ENCODE measurements at places on chromosomes 5 and 9.

- no peak for DNase-seq
These were observed 602.9 kb upstream of the ST8SIA4 start for GRCh38 chr5:101505891-101506570.

DNA sequence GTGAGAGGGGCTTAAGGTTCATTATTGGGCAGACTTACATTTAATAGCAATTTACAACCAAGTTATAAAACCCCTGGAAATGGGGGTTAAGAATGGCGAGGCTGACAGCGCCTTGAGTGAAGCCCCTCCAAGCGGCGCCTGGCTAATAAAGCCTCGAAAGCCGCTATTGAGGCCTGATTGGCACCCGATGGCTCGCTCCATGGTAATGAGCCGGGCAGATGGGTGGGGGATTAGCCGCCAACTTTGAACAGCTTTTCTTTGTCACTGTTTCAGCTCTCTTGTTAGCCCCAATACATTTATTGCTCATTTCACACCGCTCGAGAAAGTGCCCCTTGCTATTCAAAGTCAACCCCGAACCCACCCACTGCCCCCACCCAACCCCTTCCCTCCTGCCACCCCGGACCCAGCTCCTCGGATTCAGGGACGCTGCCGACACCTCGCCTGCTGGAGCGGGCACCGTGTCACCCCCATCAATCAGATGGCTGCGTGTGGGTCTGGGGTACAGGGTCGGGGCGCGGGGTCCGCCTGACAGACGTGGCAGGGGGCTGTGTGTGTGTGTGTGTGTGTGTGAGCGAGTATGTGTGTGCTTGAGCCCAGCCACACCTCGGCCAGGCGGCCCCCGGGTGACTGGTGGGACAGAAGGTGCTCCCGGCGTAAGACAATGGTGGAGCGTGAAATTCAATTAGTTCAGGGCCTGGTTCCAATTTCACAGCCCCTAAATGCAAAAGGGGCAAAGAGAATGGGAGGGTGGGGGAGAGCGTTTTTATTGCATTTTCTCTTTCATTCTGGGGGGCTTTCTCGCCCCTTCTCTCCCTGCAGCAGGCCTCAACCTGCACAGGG, 34.2 kb downstream of the ASS1 start:
- no peak for DNase-seq

DNA sequence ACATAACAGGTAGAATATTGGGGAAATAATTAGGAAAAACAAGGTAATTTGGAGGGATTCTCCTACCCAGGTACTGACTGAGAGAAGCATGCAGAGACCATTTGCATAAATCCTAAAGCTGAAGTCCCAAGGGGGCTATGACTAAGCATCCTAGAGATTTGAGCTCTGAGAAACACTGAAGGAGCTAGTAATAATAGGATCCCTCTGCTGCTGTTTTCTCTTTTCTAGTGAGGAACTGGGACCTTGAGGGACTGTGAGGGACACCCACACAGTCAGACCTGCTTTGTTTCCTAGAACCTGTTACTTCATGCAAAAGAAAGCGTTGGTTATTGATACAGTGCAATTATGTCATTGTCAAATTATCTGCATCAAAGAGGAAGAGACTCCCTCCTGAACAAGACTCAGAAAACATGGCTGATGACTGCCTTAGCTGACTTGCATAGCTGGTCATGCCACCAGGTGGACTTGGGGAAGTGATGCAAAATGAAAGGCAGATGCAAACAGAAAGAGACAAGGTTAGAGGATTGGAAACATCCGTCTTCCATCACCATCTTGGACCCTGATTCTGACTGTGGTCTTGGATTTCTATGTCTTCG, 335.4 kb downstream of the NTRK2 start:
- DNase-seq, result no peak

DNA sequence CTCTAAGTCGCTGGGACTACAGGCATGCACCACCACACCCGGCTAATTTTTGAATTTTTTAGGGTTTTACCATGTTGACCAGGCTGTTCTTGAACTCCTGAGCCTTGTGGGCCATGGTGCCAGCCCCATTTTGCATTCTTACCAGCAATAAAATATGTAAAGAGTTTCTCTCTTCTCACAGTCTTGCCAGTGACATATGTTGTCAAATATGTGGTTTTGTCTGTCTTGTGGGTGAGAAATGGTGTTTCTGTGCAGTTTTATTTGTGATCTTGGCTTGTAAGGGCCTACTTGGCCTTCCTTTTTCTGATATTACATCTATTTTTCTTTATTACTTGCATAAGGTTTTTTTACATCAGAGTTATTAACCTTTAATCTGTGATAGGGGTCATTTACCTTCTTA, 47.1 kb downstream of the SPIN1 start:
- DNase-seq, result no peak

DNA sequence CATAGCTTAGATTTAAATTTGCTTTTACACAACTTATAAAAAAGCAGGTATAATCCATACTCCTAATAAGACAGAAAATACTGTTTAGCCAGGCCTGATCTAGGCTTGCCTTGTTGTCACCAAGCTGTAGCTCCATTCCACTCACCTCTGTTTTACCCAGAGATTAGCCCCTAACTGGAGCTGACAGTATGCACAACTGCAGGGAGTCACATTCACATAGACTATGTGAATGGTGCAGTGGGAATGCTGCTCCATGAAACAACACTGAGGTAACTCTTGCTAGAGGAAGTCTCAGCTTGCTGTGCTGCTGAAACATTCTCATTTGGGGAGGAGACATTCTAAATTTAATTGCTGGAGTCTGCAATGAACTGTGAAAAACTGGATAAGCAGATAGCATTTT, 209.1 kb downstream of the TMEM232 start:
- no peak for DNase-seq

GRCh38 chr9:125600194-125600593, 106.8 kb downstream of the MAPKAP1 start:
- DNase-seq, result no peak

DNA sequence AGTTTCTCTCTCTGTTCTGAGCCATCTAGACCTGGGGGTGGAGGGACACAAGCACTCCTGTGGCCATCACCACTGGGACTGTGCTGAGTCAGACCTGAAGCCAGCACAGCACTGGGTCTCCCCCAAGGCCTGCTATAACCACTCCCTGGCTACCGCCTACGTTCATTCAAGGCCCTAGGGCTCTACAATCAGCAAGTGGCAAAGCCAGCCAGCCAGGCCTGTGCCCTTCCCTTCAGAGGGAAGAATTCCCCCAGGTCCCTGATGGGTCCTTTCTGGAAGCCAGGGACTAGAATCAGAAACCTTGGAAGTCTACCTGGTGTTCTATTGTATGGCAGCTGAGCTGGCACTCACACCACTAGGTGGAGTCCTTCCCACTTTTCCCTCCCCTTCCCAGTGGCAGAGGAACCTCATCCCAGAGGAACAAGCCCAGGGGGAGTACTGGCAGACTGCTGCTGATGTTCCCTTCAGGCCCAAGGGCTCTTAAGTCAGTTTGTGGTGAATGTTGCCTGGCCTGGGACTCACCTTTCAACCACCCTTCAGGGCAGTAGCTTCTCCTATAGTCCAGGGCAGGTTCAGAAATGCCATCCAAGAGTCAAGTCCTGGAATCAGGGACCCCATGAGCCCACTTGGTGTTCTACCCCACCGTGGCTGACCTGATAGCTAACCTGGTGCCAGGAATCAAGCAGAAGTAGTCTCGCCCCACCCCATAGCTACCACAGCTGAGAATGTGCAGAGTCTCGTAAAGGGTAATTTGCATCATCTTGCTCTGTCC, 20.0 kb downstream of the JMY start:
- DNase-seq, result no peak

GRCh38 chr9:12212860-12213259, 480.3 kb upstream of the TYRP1 start:
- no peak for DNase-seq

DNA sequence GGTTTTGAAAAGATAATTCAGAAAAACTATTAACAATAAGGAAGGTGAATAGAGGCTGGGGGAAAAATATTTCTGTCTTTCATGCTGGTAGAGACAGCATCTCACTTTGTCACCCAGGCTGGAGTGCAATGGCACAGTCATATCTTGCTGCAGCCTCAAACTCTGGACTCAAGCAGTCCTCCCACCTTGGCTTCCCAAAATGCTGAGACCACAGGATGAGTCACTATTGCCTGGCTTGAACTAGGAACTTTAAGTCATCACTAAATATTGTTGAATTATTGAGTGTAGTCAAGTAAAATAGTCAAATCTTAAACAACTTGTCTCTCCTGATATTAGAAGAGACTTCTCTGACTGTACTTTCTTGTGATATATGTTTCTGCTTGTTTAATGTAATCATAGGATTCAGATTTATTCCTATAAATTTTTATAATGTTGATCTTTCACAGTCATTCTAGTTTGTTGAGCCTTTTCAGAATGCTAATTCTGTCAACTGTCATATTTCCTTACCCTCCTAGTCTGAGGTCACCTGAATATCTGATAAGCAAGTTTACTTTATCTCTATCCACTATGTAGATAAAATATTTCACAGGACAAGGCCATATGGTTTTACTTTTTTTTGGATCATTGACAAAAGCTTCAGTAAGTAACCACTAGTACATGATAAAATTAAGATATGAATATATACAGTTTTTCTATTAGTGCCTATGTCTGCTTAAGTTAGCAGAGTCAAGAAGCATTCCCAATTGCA, 1696.5 kb downstream of the MAT2B start:
- no peak for DNase-seq

GRCh38 chr9:127138444-127138843, 16.0 kb upstream of the ANGPTL2 start:
- DNase-seq, result no peak

- DNase-seq, result no peak
These were observed 137.6 kb upstream of the MAP3K1 start for GRCh38 chr5:56677690-56678305.

DNA sequence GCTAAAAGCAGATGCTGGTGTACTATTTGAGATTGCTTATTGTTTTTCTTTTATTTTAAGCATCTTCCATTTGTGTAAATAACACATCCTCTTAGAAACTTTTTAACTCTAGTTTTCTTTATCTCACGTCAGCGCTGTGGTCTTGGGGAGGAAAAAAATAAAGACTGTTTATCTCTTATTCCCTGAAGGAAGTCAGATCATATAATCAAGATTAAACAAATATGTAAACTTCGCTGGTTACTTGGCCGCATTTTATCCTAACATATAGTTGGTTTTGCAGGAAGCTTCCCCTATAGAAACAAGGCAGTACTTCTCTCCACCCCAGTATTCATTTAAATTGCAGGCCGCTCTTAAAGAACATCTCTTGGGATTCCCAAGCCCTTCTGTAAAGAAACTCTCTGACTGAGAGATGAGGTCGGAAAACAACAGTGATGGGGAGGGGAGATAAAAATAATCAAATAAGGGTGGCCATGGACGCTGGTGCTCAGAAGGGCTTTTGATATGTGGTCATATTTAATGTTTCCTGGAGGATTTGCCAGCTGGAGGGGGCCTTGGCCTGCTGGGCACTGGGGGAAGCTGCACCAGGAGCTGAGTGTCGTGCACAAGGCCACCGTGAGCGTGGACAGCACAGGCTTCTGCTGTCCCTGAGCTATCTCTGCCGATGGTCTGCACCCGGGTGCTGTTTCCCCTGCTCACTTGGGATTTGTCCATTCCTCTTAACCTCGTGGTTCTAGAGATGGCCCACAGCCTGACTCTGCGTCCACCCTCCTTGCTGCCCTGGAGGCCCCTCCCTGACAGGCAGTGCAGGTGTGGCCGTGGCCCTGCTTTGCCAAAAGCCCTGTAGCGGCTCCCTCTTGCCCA, 23.8 kb downstream of the NEURL1B start:
- no peak for DNase-seq

- no peak for DNase-seq
These were observed 297.4 kb upstream of the ZNF608 start for GRCh38 chr5:125043781-125044391.

DNA sequence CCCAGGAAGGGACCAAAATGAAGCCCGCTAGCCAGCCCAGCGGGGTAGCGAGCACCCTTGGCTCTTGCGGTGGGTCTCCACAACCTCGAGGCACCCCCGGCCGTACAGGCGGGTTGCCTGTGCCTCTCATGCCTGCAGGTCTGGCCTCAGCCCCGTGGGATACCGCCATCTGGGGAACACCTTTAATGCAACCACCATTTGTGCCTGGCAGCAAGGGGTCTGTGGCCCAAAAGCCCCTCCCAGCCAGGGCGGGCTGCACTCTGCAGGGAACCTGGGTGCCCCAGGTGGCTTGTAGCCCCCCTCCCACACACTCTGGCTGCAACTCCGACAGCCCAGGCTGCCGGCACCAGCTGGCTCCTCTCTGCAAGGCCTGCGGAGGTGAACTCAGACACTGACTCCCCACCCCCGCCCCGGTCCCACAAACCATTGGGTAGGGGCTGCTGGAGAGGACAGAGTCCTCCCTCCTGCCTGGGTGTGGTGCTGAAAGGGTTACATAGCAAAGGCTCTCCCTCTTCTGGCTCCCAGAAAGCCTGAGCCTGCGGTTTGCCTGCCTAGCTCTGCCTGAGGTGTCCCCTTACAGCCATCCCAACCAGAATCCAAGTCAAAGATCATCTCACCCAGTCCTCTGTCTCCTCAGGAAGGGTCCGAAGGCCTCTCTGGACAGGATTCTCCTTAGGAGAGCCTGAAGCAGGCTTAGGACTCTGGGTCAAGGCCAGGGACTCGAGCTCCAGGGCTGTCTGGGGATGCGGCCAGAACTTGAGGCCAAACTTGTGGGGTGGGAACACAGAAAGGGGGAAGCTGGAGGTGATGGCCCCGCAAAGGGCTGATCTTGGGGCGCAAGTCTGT, 109.4 kb downstream of the PSD2 start:
- DNase-seq, result no peak

DNA sequence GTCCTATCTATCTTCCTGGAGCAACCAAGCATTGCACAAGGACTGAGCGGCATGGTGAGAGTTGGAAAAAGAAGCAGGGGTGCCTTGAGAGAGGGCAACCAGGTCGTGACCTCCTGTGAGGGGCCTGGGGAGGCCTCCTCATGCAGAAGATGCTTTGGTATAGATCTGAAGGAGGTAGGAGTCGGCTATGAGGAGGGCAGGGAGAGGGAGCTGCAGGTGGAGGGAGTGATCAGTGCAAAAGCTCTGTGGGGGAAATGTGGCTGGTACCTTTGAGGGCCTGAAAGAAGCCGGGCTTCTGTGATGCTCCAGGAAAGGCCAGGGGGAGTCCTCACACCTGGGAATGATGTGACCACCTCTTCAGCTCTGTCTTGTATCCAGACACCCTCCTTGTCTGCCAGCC, 3.6 kb upstream of the SLC25A48 start:
- no peak for DNase-seq

GRCh38 chr5:129858131-129858675, 46.1 kb upstream of the CHSY3 start:
- no peak for DNase-seq

DNA sequence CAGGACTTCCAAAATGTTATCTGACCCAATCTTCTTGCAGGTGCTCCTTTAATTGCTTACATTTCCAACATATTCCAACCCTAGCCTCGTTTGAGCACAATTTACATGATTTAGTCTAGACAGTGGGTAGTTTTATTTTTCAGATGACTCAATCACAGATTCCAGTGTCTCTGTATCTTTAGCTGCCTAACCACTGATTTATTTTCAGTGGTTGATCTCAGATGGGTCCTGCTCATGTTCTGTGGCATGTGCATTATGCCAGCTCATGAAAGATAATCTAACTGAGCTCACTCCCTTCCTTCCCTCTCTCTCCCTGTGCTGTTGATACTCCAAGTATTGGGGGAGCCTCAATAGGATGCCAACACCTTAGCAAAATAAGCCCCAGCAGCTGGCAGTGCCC, 106.1 kb upstream of the ICE1 start:
- no peak for DNase-seq

Data from renal pelvis (tissue), 12 donors.